ENCODE measurements at places on chromosomes 16 and 17. TPM values are rescaled to one million over a fixed set of nuclear protein-coding genes. Genes with fewer than 3 reads are reported as not detected.

The ITGAD gene
- total RNA-seq: not detected

The BAHCC1 gene
- total RNA-seq: 1.0 TPM

The FBXO39 gene
- not detected for total RNA-seq

The DCTN5 gene
- 63.4 TPM for total RNA-seq

The DRC3 gene
- total RNA-seq: 0.69 TPM

The C17orf78 gene
- total RNA-seq: not detected
